ENCODE measurements at places on chromosomes 1 and 21. TPM values are rescaled to one million over a fixed set of nuclear protein-coding genes. Genes with fewer than 3 reads are reported as not detected.

PSRC1 gene
- total RNA-seq = 6.5 TPM

STIL gene
- total RNA-seq = 22.2 TPM

ITLN2 gene
- total RNA-seq = not detected

TMPRSS3 gene
- not detected for total RNA-seq

BEND5 gene
- total RNA-seq = 3.5 TPM

CLDN8 gene
- total RNA-seq = not detected

PRDM16 gene
- total RNA-seq = under 0.01 TPM

FTCD gene
- not detected for total RNA-seq

HCRTR1 gene
- total RNA-seq = not detected

SPRR2B gene
- not detected for total RNA-seq

HSD3B2 gene
- total RNA-seq = not detected

SYT14 gene
- total RNA-seq = 2.6 TPM

SLFNL1 gene
- total RNA-seq = 0.13 TPM

KLHDC8A gene
- 1.0 TPM for total RNA-seq

FCRLA gene
- 0.16 TPM for total RNA-seq

IL22RA1 gene
- under 0.01 TPM for total RNA-seq

RGS13 gene
- total RNA-seq = not detected

VHLL gene
- not detected for total RNA-seq

SLAMF6 gene
- total RNA-seq = not detected

LCE1B gene
- not detected for total RNA-seq

KRTAP13-2 gene
- total RNA-seq = not detected

PLA2G2C gene
- total RNA-seq = not detected

TMPRSS15 gene
- not detected for total RNA-seq

GPX7 gene
- 55.1 TPM for total RNA-seq

CYP4X1 gene
- total RNA-seq = 1.4 TPM

NGF gene
- 0.25 TPM for total RNA-seq

NR5A2 gene
- total RNA-seq = not detected

EFNA4 gene
- total RNA-seq = 13.5 TPM

FAAP20 gene
- 53.6 TPM for total RNA-seq

UBE2U gene
- total RNA-seq = not detected

FCRL3 gene
- total RNA-seq = not detected

XCL2 gene
- not detected for total RNA-seq

SOD1 gene
- 137 TPM for total RNA-seq

RIPK4 gene
- total RNA-seq = 12.1 TPM

IBA57 gene
- 3.0 TPM for total RNA-seq

CASQ1 gene
- not detected for total RNA-seq

GUCA2B gene
- not detected for total RNA-seq

NTNG1 gene
- 7.9 TPM for total RNA-seq

SELENBP1 gene
- 18.1 TPM for total RNA-seq

WNT4 gene
- under 0.01 TPM for total RNA-seq

NID1 gene
- total RNA-seq = 59.7 TPM

PRKAB2 gene
- total RNA-seq = 5.9 TPM

FCRL5 gene
- total RNA-seq = not detected

LRRC39 gene
- total RNA-seq = not detected

OR2L5 gene
- not detected for total RNA-seq

WNT9A gene
- total RNA-seq = 4.3 TPM

NPHS2 gene
- not detected for total RNA-seq

S100A14 gene
- 1.1 TPM for total RNA-seq

AMPD1 gene
- not detected for total RNA-seq

ATAD3C gene
- 1.6 TPM for total RNA-seq

TMEM240 gene
- total RNA-seq = 1.8 TPM

RSPO1 gene
- total RNA-seq = not detected

TSTD1 gene
- 43.5 TPM for total RNA-seq

LRRC3 gene
- total RNA-seq = 2.9 TPM

KCNQ4 gene
- 1.3 TPM for total RNA-seq

FMO2 gene
- total RNA-seq = not detected

SPRR2A gene
- not detected for total RNA-seq

GABRD gene
- not detected for total RNA-seq

CFAP107 gene
- not detected for total RNA-seq

CD1B gene
- not detected for total RNA-seq
